ENCODE measurements at places on chromosomes 2 and 18.

DNA sequence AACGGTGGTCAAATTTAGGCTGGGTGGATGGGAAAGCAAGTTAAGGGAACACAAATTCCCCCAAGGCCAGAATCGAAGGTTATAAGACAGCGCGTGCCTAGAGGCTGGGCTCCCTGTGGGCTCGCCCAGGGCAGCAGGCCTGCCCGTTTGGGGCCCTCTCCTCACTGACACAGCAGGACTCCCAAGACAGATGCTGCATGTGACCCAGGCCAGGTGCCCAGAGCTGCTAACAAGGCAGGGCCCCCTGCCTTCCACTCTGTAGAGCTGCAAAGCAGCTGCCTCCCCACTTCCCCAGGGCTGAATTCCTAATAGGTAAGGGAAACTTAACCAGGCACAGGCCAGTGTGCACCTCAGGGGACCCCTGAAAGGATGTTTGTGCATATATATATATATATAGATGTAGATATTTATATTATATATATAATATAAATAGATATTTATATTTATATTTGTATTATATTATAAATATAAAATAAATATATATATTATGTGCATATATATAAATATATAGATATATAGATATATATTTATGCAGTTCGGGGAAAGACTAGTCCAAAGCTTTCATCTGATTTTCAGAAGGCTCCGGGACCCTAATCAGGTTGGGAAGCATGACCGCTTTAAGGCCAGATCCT, 43.7 kb downstream of the TMEM37 start:
- DNase-seq, result no peak

DNA sequence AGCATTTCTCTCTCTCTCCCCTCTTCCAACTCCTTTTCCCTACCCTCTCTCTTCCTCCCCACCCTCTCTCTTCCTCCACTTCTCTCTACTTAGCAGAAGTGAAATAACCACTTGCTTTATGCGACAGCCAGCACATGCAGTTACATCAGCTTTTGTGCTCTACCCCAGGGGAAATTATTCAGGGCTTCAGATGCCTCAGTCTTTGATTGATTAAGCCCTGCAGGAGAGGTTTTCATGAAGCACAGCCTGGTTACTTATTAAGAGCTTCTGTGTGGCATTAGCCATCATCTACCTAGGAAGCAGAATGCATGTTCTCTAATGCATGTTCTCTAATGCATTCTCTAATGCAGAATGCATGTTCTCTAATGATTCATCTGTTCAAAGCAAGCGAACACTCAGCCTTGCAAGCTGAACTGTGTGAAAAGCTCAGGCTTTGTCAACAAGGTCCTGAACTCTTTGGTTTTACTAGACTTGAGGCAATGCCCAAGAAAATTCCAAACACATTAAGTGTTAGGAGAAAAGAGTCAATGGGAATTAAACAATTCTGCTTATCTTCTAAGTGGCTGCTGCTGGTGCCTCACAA, 56.1 kb downstream of the LHCGR start:
- no peak for DNase-seq

DNA sequence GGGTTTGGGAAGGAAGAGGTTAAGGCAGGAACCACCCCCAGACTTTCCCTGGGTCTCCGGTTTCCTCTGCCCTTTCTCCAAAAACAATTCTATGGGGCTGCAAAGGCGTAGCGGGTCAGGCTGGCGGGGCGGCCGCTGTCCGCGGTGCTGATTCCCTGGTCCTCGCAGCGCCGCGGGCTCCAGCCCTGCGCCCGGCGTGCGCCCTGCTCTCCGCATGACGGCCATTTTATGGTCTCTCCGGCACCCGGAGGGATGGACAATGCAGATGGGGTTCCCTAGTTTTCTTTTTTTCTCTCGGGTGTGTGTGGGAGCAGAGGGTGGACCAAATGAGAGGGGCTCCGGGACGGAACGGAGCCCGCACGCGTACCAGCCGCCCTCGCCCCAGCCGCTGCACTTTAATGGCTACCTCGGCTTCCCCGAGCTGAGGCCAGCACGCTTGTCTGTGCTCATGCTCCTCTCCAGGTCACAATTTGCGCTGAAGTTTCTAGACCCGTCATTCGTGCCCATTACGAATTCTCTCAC, 1.6 kb downstream of the ST8SIA3 start:
- DNase-seq, result no peak

DNA sequence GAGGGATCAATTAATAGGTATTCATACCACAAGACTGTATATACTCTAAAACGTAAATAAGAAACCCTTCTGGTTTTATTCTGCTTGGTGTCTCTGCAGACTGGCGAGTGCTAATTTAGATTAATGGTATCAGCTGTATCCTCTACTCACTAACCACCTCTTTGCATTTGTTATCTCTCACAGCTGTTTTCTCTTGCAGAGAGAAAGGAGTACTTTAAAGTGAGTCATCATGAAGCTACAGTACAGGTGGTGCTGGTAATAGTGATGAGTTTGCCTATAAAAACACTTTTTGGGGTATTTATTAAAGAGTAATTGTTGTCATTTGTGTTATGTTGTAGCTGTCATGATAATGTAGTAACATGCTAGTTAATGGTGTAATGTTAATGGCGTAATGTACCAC, 147.7 kb downstream of the NETO1 start:
- DNase-seq, result no peak

GRCh38 chr2:239057533-239057932, 209.6 kb downstream of the TWIST2 start:
- DNase-seq, result no peak
